ENCODE measurements at places on chromosomes 3 and 15.

DNA sequence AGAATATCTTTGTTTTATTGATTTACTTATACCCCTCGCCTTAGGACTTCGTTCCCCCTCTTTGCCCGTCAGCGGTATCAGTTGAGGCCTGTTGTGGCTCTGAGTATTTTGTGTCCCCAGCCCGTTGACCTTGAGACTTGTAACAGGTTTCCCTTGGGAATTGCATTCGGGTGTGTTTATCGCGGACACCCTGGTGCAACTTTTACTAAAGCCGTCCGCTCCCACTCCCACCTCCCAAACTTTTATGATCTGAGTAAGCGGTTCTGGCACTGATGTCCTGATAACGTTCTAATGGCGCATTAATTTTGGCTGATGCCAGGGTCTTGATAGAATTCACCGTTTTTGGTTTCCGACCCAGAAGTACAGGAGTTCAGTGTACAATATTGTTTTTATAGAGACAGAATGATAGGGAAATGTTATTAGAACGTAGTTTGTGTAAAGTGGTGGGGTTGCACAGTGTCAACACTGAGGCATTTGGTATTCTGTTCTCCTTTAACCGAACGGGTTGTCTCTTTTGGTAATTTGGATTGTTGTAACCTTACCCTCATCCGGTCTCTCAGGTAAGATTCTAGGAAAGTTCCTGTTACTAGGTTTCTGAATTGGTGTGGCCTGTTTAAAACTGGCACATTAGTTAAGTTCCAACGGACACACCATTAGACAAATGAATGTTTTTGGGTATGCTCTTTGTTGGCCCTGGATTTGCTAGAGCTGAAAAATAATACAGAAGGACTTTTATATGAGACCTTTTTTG lies 47.8 kb downstream of the OIP5 start:
- DNase-seq = peak; percentile 22

- DNase-seq = peak; percentile 1
Measured at GRCh38 chr3:62815981-62816380, 59.2 kb downstream of the CADPS start.

- peak; percentile 52 for DNase-seq
Measured at GRCh38 chr15:43776718-43777266, at the start of gene ELL3. Gene ELL3 (minus strand): TSS chr15:43776966. CDS start chr15:43776901, 65 bp downstream.

- DNase-seq = peak; percentile 73
Measured at GRCh38 chr3:69806735-69807438, 67.6 kb downstream of the MITF start.

DNA sequence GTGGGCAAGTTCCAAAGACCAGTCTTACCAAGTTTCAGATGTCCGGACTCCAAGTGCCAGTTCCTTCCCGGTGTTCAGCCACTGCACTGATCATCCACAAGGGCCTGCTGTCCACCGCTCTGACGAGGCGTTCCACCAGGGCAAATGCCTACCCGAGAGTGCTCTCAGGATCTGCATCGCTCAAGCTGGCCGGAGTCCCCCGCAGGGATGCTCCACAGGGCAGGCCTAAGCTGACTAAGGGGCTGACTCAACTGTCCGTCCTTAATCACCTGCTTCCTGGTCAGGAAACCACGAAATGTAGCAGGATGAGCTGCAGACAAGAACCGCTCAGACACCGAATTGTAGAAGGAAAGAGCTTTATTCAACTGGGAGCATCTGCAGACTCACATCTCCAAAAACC lies 341.6 kb downstream of the KCNH8 start:
- DNase-seq = no peak

DNA sequence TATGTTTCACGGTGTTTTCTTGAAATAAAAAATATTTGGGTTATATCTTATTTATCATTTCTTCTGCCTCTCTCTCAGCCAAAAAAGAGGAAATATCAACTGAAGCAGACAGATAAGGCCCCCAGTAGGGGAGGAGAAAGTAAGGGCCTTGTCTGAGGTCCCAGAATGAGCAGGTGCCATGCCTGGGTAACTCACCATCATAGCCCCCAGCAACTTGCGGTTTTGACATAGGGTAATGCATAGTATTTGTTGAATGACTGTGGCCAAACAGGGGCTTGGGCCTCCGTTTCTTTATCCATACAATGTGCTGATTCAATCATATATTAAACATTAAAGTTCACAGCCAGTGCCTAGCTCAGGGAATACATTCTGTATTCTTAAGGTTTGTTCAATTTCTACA lies 119.6 kb downstream of the ABI3BP start:
- DNase-seq = no peak

DNA sequence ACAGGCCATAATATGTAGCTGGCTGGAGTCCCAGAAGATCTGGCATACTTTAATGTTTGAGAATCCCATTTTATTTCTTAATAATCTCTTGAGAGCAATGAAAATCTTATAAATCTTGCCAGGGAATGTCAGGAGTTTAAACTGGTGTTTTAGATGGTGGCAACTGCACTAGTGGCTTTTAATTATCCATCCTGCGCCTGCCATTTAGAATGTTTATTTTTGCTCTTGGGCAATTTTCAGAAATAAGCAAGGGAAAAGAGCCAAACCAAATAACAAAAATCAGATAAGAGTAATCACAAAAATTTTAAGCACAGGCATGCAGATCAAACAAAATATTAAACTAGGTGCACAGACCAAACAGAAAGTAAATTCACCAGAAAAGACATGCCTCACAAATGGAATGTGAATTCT lies 41.9 kb upstream of the UBP1 start:
- DNase-seq = peak; percentile 47

GRCh38 chr3:127990051-127990450 lies 62.2 kb upstream of the SEC61A1 start:
- no peak for DNase-seq

DNA sequence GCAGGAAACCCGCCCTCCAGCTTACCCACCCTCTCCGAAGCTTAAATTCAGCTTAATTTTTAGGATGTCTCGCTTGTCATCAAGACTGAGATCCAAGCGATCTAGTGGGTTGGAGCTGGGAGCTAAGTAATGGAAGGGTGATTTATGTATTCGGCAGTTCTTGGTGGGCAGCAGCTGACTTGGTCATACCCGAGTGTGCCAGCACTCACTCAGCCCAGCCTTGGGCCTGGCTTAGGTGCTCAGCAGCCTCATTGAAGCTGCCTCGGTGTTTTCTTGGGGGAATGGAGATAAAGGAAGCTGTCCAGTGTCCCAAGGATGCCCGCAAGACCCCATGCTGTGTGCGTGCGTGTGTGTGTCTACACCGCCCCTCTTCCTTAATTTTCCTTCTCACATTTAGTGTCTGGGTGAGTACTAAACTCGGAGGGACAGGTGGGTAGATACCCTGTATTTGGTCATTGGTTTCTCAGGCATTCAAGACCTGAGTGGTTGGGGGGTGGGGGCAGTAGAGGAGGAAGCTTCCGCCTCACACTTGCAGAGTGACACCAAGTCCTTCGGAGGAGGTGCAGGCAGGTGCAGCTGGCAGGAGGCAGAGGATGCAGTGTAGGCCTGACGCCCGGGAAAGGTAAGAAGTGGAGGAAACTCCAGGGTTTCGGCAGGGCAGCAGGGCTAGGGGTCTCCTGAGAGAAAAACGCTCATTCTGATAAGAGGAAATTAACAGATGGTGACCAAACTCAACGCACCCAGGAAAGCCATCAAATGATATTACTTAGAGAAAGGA lies 92.8 kb downstream of the PCSK6 start:
- no peak for DNase-seq

GRCh38 chr15:59307165-59307537 lies 65.5 kb downstream of the MYO1E start:
- DNase-seq = no peak
